ENCODE measurements at places on chromosomes 5 and 9.

- DNase-seq = no peak
These were observed 678 bp downstream of the PLPP7 start for GRCh38 chr9:131290036-131290766.

GRCh38 chr5:136042665-136043121 is 13.9 kb downstream of the TGFBI start:
- no peak for DNase-seq

DNA sequence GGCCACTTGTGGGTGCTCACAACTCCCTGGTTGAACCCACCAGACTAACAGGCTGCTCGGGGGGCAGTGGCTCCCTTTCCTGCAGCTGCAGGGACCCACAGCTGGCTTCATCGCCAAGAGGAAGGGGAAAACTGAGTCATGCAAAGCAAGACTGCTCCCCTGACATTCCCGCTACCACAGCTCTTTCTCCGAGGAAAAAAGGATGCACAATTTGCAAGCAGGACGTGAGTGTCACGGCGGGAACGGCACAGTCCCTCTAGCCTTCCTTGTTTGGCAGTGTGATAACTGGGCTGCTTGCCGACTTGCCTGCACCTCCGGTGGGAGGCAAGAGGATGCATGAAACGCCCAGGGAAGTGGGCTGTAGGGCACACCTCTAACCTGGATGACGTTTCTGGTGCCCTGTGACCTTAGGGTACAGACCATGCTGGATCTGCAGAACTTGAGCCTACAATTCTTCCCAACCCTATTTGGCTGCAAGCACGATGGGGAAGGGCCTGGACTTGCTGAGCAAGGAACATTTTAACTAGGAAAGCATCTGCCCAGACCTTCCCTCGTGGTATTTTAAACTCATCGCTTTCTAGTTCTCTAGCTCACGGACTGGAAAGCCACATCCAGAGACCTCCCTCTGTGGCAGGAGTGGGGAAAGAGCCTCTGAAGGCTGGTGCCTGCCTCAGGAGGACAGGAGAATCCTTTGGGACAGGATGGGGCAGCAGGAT is 7.8 kb downstream of the SH3PXD2B start:
- DNase-seq = no peak

DNA sequence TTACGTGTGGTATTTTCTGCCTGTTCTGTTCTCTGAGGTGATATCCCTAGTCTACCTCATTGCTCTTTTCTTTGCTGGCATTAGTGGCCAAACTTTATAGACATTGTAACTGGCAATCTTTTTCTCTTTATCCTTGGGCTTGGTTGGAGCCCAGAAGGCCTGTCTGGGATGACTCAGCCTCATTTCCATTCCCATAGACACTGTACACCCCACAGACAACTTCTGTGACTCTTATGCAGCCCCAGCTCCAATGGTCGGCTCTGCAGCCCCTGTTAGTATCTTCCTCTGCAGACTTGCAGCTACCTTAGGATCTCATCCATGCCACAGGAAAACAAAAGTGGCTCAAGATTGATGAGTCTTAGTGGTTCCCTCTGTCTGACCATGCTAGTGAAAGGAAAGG is 79.8 kb downstream of the CFAP95 start:
- no peak for DNase-seq

DNA sequence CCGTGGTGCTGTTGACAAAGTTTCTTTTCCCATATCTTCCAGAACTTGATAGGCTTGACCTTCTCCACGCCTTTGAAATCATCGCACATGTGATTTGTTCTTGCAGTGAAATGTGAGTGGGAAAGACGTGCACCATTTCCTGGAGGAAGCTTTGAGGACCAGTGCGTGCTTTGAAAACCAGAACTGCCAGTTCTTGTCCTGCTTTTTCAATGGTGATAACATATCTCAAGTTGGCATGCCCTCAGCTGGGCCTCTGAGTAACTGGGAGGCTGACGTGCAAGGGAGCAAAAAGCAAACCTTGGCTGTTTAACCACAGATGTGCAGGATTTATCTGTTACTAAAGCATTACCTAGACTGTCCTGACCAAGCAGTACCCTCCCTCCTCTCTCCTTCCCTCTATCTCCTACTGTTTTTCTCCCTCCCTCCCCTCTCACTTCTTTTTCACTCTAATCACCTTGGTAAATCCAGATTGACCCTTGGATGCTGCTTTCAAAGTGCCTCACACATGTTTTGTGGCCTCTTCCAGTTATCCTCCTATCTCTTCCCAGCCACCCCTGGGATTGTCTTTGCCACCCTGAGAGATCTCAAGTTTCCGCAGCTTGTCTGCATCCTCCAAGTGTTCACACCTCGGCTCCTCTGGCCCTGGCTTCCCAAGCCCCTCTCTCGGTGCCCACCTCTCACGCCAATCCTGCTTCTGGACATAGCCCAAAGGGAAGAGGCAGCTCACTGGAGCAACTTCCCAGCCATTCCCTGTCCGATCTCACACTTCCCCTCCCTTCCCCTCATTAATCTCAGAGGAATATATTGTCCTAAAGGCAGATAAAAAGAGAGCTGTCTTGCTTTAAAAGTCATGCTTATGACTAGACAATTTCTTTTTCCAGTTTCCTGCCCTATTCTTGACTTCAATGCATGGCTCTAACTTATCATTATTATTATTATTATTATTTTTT is 198.3 kb downstream of the ERCC6L2 start:
- no peak for DNase-seq

- no peak for DNase-seq
These were observed 59.2 kb downstream of the YTHDC2 start for GRCh38 chr5:113572716-113573115.

GRCh38 chr9:109966643-109967368 is 186.8 kb downstream of the PALM2AKAP2 start:
- no peak for DNase-seq

GRCh38 chr5:16880547-16880946 is 55.5 kb downstream of the MYO10 start:
- DNase-seq = no peak

GRCh38 chr5:16313761-16314160 is 134.2 kb upstream of the MARCHF11 start:
- DNase-seq = no peak

DNA sequence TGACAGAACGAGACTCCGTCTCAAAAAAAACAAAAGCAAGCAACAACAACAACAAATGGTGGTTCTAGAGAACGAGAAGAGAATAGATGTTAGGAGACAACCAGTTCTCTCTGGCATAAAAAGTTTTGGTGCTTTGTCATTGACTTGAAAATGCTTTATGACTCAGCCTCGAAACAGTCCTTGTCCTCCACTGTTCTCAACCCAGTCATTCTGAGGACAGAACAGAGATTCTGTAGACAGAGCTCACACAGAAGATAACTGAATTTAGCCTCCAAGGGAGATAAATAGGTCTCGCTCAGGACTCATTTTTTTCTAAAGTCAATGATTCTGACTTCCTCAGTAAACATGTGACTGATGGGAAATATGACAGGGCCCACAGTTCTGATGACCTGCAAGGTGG is 76.0 kb upstream of the FSTL4 start:
- no peak for DNase-seq

DNA sequence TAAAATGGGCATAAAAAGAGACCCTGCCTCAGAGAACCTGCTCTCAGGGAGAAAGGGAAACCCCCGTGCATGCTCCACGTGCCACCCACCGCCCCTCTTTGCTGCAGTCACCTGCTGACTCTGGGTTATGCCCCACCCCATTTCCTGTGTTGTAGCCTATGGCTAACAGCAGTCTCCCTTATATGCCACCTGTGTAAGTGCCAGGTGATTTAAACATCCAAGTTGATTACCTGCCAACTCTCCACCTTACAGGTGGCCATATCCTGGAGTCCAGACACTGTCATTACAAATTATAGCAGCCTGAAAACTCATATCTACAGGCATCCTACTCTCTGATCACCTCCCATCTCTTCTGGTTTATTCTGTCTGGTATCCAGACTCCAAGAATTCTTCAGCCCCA is 242.6 kb downstream of the HSPA4 start:
- DNase-seq = no peak

DNA sequence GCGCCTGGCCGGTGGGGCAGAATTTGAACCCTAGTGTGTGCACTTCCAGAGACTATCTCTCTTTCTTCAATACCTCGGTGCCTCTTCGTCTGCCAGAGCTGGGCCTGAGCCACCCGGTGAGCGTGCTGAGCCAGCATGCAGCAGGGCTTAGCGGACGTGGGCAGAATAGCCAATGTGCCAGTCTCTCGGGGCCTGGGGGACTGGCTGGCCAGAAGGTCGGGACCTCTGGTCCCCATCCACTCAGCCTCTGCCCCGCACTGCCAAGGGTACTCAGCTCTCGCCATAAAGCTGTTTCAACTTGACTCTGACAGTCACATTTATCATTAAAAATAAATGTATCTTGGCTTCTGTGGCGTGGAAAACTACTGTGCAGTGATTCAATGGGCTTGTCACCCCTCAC is 4.2 kb upstream of the FIBCD1 start:
- no peak for DNase-seq

GRCh38 chr9:106704056-106704615 is 158.8 kb upstream of the ZNF462 start:
- DNase-seq = no peak

DNA sequence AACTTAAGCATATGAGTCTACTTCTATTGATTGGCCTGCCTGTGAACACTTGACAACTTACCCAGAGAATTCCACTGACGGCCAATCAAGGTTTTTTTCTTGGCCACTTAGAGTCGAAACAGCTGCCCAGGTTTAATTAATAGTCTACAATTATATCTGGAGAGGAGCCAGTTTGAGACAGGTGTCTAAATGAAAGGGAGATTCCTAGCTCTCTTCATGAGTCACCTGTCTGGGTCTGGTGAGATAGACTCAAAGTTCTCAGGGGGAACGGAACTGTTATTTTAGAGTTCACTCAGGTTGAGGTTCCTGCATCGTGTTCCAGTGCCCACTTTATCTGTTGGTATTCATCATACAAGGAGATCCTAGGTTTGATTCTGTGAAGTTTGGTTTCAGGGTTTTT is 111.0 kb downstream of the CD180 start:
- no peak for DNase-seq

DNA sequence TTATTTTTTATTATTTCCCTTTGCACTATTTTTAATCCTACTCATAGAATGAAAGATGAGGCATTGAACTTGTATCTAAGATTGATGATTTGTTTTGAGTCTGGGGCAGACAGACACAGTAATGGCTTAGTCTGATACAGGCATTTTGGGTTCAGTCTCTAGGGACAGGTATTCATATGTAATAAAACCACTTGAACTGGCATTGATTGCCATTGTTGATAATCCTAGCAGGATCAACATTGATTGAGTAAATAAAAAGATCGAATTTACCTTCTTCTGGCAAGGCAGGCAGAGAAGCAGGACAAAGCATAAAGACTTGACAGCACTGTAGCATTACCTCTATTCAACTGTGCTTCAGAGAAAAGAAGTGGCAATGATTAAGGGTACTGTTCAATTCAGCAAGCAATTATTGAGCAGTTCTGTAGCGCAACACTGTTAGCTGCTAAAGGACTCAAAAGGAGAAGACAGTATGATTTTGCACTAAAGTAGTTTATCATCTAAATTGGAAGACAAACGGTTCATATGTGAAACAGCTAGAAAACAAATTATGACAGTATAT is 144.4 kb downstream of the COMMD10 start:
- DNase-seq = no peak

GRCh38 chr9:88750832-88751360 is 215.9 kb downstream of the NXNL2 start:
- no peak for DNase-seq
